HFFc6 (cell line): ENCODE measurements at places on chromosomes 12 and 14. TPM values are rescaled to one million over a fixed set of nuclear protein-coding genes. Genes with fewer than 3 reads are reported as not detected.

- DNase-seq = no peak
Observed at GRCh38 chr12:46801293-46801692, 24.5 kb downstream of the SLC38A4 start.

SYNE3 gene
- total RNA-seq = 16.9 and 20.9 TPM in 2 replicates

- DNase-seq = no peak
Observed at GRCh38 chr12:4506430-4506829, 32.3 kb upstream of the RAD51AP1 start.

DNA sequence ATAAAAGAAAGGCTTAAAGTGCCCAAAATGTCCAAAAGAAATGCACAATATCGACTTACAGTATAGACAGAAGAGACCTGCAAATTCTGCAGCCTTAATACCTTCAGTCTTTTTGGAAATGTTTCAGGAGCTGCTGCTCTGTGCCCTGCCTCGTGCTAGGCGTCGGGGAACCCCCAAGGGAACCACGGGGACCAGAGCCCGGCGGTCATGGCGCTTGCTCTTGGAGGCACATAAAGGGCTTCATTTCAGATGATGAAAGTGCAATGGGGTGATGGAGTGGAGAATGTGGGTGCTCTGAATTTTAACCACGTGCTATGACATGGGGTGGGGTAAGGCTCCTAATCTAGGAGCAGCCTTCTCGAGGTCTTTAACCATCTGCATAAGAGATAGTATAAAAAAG is 14.8 kb upstream of the AACS start:
- DNase-seq = no peak

GRCh38 chr14:75985618-75986438 is at the start of gene IFT43:
IFT43 (plus strand) TSS chr14:75985763; CDS start chr14:75985787, 24 bp downstream.
- DNase-seq = peak; percentile 66

GRCh38 chr14:71374989-71375388 is 467.7 kb downstream of the PCNX1 start:
- DNase-seq = no peak

FAIM2 gene
- total RNA-seq = 0.56 to 1.1 TPM (median 0.57 TPM) in 3 replicates

- DNase-seq = no peak
Observed at GRCh38 chr12:122732170-122732569, 1.5 kb upstream of the HCAR1 start.

- DNase-seq = no peak
Observed at GRCh38 chr14:68968051-68968450, 11.1 kb downstream of the ACTN1 start.

- no peak for DNase-seq
Observed at GRCh38 chr14:95070748-95071435, 86.4 kb downstream of the DICER1 start.

DNA sequence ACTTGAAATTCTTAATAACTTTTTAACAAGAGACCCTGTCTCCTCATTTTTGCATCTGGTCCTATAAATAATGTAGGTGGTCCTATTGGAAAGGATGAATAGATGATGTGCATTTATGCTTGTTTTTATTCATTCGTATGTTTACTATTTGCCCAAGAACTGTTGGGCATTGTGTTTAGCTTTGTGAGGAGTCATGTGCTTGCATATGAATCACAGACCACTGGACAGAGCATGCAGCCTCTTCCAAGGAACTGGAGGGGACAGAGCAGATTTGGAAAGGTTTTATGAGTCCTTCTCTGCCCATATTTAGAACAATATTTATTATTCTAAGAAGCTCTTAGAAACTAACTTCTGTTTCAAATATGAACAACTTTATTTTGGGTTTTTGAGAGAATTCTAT is 414.0 kb downstream of the SOX5 start:
- DNase-seq = no peak
